ENCODE measurements at places on chromosomes 7 and 10. TPM values are rescaled to one million over a fixed set of nuclear protein-coding genes. Genes with fewer than 3 reads are reported as not detected.
A peak's percentile ranks its signal among the peaks of the same experiment; 100 is the strongest.

- DNase-seq = no peak
- no peaks in the 10 kb centered on the region for H3K36me3 ChIP-seq
- no peaks in the 10 kb centered on the region for H3K4me1 ChIP-seq
- H3K27me3 ChIP-seq = no peaks in the 10 kb centered on the region
- no peak overlapping the region for H3K4me3 ChIP-seq
- H3K27ac ChIP-seq = no peak overlapping the region
Measured at GRCh38 chr7:155590215-155591018, 44.1 kb upstream of the CNPY1 start.

DNA sequence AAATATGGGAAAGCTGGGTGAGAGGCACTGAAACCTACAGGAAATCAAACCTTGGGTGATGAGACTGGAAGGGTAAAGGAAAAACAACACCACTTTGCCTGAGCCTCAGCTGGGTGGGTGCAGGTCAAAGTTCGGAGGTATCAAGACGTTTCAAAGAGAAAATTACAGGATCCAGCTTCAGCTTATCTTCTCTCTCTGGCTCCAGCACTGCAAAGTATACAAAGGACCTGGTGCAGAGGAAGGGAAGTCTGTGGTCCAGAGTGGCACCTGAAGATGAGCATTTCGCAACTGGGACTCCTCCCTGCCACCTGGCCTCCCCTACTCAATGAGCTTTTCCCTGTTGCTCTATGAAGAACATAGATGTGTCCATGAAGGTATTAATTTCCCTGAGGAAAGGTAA is 6.4 kb upstream of the FXYD4 start:
- no peaks in the 10 kb centered on the region for H3K27me3 ChIP-seq
- no peaks in the 10 kb centered on the region for H3K36me3 ChIP-seq
- no peak overlapping the region for H3K27ac ChIP-seq
- H3K4me1 ChIP-seq = peaks cover 6% of the 10 kb centered on the region

- H3K27ac ChIP-seq = no peak overlapping the region
- no peaks in the 10 kb centered on the region for H3K27me3 ChIP-seq
- DNase-seq = no peak
- H3K4me1 ChIP-seq = no peaks in the 10 kb centered on the region
- H3K36me3 ChIP-seq = no peaks in the 10 kb centered on the region
Measured at GRCh38 chr10:129605986-129606518, 139.0 kb downstream of the MGMT start.

GRCh38 chr10:131786756-131787605 is 113.8 kb upstream of the PPP2R2D start:
- no peaks in the 10 kb centered on the region for H3K4me1 ChIP-seq
- H3K27ac ChIP-seq = no peak overlapping the region
- DNase-seq = peak; percentile 55
- no peaks in the 10 kb centered on the region for H3K27me3 ChIP-seq
- H3K4me3 ChIP-seq = no peak overlapping the region

DNA sequence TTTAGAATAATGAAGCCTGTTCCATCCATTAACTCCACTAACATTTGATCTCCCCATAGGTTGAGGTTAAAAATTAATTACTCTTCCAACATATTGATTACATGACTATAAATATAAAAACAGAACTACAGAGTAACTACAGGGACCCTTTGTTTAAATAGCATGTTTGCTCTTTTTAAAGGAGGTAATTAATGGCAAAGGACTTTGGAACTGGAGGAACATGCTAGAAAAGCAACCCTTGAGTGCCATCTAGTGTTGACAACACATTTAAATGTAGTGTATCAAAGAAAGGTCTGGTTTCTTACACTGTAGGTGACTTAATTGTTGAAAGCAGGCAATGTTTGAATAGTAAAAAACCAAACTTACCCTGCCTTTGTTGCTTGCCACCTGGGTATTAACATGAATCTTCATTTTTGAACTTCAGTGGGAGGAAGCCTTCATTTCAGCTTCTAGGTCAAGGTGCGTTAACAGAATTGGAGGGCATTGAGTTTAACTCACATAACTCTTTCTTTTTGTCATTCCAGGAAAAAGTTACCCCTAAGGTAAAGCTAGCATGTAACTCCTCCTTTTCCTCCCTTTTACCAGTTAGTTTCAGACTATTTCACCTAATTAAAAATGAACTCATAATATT is 52.6 kb upstream of the CAPZA2 start:
- H3K36me3 ChIP-seq = no peaks in the 10 kb centered on the region
- no peaks in the 10 kb centered on the region for H3K4me1 ChIP-seq
- no peak overlapping the region for H3K4me3 ChIP-seq
- DNase-seq = peak; percentile 69
- no peak overlapping the region for H3K27ac ChIP-seq
- H3K27me3 ChIP-seq = no peaks in the 10 kb centered on the region

DNA sequence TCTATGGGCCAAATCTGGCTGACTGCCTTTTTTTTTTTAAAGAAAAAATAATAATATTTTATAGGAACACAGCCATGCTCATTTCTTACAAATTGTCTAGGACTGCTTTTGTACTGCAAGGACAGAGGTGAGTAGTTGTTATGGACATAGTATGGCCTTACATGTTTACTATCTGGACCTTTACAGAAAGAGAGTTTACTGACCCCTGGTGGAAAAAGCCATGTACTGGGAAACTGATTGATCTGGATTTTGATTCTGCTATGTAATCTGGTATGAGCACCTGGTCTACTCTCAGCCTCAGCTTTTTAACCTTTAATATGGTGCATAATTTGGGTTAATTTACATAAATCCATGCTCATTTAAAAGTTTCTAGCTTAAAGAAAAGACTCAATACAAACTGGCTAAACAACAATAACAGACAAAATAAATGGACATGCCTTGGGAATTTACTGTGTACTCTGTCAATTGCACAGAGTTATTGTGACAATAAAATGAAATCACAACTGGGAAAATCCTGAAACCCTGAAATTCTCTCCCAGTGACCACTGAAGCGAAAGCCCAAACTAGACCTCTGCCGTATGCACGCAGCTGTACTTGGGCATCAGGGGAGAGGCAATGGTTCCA is 260.7 kb downstream of the BMPER start:
- H3K4me3 ChIP-seq = no peak overlapping the region
- no peak overlapping the region for H3K27ac ChIP-seq
- no peak for DNase-seq
- no peaks in the 10 kb centered on the region for H3K4me1 ChIP-seq
- H3K27me3 ChIP-seq = no peaks in the 10 kb centered on the region
- no peaks in the 10 kb centered on the region for H3K36me3 ChIP-seq

DNA sequence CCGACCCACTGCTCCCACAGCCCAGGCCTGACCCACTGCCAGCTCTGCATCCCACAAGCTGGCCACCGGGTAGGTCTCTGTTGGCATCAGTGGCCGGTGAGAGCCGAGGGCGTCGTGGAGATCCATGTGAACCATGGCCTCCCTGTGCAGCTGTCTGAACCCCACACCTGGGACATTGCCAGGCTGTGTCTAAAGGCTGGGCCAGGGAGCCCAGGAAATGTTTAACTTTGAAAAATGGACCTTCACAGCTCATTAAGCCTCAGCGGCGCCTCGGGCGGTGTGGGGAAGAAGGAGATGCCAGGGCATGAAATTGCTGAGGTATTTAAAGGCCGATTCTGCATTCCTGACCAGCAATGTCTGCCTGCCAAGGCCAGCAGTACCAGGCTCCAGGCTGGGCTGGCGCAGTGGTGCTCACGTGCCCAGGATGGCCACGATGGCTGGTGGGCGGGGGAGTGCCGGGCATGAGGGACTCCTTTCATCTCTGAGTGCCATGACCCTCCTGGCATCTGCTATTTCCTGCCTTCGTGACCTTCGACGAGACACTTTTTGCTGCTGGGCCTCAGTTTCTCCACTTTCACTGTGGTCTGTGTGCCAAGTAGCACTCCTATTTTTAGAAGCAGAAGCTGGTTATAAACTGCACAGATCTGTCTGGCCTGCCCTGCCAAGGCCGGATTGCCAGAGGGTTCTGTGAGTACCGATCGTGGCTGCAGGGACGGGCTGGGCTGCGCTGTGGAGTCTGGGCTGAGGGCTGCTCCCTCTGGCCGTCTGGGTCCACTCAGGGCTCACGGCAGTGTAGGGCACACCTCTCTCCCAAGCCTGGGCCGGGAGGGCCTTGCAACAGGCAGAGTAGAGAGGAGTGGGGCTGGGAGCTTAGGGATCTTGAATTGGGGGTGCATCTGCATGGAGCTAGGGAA is 21.8 kb downstream of the ELFN1 start:
- H3K36me3 ChIP-seq = no peaks in the 10 kb centered on the region
- no peak overlapping the region for H3K4me3 ChIP-seq
- peaks cover 35% of the 10 kb centered on the region for H3K27me3 ChIP-seq
- peak; percentile 8 for DNase-seq

DNA sequence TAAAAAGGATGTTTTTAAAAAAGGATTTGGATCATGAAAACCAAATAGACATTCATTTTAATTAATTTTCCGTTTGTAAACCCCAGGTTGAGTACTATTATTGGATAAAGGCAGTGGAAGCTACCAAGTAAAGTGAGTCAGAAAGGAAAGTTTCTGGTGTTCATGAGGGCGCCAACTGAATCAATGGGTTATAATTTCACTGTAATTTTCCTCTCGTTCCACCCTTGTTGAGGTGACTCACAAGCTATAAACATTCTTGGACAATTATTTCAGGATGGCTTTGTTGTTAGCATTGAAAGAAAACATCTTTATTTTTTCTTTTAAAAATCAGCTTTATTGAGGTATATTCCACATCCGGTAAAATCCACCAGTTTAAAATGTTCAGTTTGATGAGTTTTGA is 5.1 kb upstream of the FAM133B start:
- no peak for DNase-seq
- no peaks in the 10 kb centered on the region for H3K36me3 ChIP-seq
- H3K4me3 ChIP-seq = no peak overlapping the region
- no peaks in the 10 kb centered on the region for H3K27me3 ChIP-seq
- peaks cover 4% of the 10 kb centered on the region for H3K4me1 ChIP-seq

DNA sequence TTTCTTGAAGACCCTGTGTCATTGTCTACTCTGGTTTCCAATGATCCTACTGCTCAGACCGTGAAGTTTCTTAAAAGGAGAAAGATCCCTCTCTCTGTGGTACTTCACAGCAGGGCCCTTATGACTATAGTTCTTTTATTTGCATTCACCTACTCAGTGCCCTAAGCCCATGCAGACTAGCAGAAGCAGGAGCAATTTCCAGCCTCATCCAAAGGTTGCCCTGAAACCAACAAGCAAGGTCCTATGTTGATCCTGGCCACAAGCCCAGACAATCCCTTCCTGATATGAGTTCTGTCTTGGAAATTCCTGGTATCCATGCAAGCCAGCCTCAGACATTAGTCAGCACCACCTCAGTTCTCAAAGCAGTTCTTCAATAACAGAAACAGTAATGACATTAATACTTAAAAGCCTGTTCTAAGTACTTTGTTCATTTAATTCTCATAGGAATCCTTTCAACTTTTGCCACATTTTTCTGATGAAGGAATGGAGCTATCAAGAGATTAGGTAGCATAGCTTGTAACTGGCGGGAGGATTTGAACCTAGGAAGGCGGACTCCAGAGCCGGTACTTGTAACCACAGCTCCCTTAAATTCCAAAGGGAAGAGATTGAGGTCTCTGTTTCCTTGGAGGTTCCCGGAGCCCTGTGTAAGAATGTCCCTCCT is 58.1 kb upstream of the ST8SIA6 start:
- no peaks in the 10 kb centered on the region for H3K4me1 ChIP-seq
- DNase-seq = no peak
- no peaks in the 10 kb centered on the region for H3K36me3 ChIP-seq
- H3K27me3 ChIP-seq = no peaks in the 10 kb centered on the region
- H3K4me3 ChIP-seq = no peak overlapping the region

GRCh38 chr7:23234569-23235296 is 11.8 kb upstream of the GPNMB start:
- H3K27ac ChIP-seq = no peak overlapping the region
- H3K27me3 ChIP-seq = no peaks in the 10 kb centered on the region
- no peaks in the 10 kb centered on the region for H3K36me3 ChIP-seq
- no peak for DNase-seq

DNA sequence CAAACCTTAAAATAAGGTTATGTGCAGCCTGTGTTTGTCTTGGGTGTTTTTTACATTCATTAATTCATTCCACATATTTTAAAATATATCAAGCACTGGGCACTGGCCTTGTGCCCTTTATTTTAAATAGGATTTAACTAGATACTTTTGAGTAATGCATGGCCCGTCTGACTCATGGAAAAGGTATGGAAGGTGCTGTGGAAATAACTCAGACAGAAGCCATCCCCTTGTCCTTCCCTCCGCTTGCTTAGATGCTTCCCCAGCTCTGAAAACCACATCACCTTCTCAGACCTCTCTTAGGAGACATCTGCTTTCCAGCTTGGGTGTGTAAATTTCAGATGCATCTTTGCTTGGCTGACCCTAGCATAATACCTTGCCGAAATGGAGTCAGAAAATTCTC is 30.5 kb downstream of the SLC18A2 start:
- DNase-seq = no peak
- no peaks in the 10 kb centered on the region for H3K27me3 ChIP-seq
- no peak overlapping the region for H3K27ac ChIP-seq
- H3K36me3 ChIP-seq = no peaks in the 10 kb centered on the region

DNA sequence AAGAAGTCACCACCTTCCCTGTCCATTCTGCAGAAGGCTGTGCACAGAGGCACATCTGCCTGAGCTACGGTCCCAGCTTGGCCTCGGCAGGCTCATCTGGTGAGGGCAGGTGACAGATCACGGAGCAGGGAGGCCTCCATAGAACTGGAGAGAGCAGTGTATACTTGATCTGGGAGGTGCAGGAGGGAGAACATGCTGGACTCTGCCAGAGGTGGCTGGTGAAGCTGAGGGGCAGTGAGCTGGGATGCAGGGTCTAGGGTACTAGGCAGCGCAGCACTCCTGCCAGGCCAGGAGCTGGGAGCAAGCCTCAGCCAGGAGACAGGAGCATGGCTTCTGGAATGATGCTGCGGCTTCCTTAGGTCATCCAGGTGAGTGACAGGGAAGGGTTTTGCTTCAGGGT is 553.0 kb downstream of the TCERG1L start:
- H3K4me3 ChIP-seq = no peak overlapping the region
- H3K27ac ChIP-seq = no peak overlapping the region
- H3K36me3 ChIP-seq = no peaks in the 10 kb centered on the region
- H3K4me1 ChIP-seq = no peaks in the 10 kb centered on the region

GRCh38 chr10:73653701-73654100 is 2.1 kb downstream of the SYNPO2L start:
- no peak for DNase-seq
- H3K27me3 ChIP-seq = no peaks in the 10 kb centered on the region
- no peaks in the 10 kb centered on the region for H3K36me3 ChIP-seq
- no peaks in the 10 kb centered on the region for H3K4me1 ChIP-seq
- H3K27ac ChIP-seq = no peak overlapping the region

SORCS3 gene
- total RNA-seq = 1.8 TPM

CCDC136 gene
- 12.4 TPM for total RNA-seq

LANCL2 gene
- total RNA-seq = 17.1 TPM

EPO gene
- total RNA-seq = not detected

SUN3 gene
- not detected for total RNA-seq

SLC13A1 gene
- not detected for total RNA-seq
